ENCODE measurements at places on chromosomes 3 and 15. TPM values are rescaled to one million over a fixed set of nuclear protein-coding genes. Genes with fewer than 3 reads are reported as not detected.
A peak's percentile ranks its signal among the peaks of the same experiment; 100 is the strongest.

DNA sequence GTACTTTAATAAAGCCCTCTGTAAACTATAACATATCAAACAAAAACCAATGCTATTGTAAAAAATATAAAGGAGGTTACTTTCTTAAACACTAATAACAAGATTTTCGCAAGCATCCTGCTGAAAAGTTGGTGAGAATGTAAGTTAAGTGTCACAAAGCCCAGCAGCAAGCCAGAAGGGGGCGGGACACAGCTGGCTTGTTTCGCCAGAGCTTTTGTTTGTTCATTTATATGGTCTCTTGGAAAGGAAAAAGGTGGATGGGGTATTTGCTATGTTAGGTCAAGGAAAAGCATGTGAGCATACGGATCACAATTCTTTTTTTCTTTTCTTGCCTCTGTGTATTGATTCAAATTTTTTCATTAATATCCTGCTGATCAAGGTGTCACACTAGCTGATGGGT is 59.9 kb downstream of the HACD2 start:
- no peak for DNase-seq

DNA sequence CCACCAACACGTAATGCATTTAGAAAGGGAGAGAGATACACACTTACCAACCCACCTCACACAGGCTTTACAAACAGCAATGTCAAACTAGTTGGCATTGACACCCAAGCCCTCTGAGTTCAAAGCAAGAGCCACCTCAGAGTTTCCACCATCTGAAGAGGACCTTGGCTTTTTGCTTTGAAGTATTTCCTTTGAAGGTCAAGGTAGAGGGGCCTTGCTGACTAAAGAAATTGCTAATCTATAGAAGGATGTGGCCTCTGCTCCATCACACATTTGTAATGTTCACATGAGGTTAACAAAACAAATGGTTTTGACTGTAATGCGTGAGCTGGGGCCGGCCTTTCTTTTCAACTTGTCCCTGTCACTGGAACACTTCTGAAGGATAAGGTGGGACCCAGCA is 117.7 kb downstream of the POLR2M start:
- no peak for DNase-seq

DNA sequence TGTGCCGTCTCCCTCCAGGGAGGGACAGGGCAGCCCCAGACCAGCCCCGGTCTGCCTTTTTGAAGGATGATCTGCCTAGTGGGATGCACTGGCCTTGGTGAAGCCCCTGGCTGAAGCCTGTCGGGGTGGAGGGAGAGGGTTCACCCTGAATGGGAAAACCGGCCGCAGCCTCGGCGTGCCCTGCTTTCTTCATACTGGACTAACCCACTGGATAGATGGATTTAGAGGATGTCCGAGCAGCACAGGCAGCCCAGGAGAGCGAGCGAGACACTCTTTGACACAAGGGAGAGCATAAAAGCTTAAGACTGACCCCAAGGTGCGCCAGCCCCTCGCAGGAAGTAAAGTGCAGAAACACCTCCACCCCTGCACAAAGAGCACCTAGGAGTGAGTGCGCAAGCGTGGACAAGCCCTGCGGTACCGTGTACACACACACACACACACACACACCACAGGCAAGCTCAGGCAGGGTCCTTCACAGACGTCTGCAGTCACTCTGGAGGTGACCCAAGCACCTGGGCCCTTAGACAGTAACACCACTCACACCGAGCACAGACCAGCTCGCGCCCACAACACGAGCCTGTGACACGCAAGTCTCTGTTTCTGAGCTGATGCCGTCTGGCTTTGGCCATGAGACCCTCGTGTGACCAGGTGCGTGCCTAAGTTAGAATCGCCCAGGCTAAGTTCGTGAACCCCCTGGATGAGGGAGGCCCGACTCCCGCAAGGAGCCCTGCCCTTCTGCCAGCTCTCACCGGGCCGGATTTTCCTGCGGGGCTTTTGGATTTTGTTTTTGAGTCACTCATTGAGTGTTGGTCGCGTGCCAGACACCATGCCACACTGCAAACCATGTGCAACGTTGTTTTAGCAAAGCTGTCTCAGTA is 11.3 kb downstream of the SEMA4B start:
- peak; percentile 91 for DNase-seq

- DNase-seq: no peak
Observed at GRCh38 chr3:111708157-111708771, 113.1 kb upstream of the ZBED2 start.

- no peak for DNase-seq
Observed at GRCh38 chr3:135240426-135240825, 445.4 kb downstream of the EPHB1 start.

DNA sequence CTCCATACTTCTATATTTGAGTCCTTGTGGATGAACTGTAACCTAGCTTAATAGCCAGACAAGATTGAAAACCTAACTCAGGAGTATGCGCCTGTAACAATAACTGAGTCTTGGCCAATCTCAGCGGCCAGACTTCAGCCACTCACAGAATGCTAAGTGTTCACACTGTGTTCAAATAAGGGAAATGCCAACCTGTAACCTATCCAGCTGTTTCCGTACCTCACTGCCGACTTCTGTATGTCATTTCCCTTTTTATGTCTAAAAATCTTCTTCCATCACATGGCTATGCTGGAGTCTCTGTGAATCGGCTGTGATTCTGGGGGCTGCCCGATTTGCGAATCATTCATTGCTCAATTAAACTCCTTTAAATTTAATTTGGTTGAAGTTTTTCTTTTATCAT is 169.2 kb downstream of the NFKBIZ start:
- DNase-seq: no peak

DNA sequence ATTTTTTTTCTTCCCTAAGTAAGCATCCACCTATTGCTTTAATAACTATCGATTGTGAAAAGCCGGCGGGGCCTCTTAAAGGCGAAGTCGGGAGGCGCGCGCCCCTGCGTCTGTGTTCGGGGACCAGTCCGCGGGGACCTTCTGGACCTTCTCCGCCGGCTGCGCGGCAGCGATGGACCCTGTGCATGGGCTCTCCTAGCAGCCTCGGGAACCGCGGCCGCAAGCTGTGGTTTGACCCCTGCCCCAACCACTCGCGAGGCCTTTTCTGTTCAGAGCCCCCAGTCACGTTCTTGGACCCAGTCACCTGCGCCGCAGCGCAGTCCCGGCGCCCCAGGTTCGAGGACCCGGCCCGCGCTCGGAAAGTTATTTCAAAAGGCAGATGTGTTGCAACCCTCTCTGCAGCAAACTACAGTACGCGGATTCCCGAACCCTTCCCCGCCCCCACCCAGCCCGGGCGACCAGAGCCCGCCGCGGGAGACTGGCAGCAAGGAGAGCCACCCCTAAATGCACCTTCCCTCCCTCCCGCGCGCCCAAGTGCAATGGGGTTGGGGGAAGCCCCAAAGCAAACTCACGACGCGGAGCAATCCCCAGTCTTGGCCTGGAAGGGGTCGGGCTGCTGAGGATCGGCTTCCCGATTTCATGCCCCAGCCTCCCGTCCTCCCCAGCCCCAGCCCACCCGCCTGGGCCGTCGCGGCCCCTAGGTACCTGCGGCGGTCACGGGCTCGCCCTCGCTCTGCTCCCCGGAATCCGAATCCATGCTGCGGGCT is 684 bp downstream of the TNFAIP8L3 start:
- no peak for DNase-seq

Gene NSMCE3
- 6.6 TPM for polyA plus RNA-seq

Gene SMC4
- 54.0 TPM for polyA plus RNA-seq

Gene CCR1
- polyA plus RNA-seq: not detected

Gene HDC
- not detected for polyA plus RNA-seq

Gene ADAMTS9
- polyA plus RNA-seq: 0.11 TPM
